Skin of body (tissue), 3 donors: ENCODE measurements at places on chromosomes 12 and 14.

- DNase-seq = no peak
Observed at GRCh38 chr14:53462931-53463778, 310.0 kb upstream of the DDHD1 start.

DNA sequence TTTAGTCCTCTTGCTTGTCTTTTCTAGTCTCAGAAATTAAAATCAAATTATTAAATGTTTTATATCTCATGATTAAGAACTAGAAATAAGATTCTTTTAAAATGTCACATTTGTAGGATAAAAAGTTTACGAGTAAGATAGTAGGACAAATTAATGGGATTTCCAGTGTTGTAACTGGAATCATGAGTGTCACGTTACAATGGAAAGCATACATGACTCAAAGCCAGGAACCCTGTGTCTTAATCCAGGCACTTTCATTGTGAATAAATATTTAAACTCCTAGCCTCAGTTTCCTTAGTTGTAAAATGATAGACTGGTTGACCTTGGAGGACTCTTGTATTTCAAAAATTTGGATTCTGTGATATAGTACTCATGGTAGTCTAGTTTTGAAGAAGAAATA is 84.9 kb downstream of the MIA2 start:
- no peak for DNase-seq

- no peak for DNase-seq
Observed at GRCh38 chr14:77638771-77639171, 22.3 kb upstream of the SPTLC2 start.

DNA sequence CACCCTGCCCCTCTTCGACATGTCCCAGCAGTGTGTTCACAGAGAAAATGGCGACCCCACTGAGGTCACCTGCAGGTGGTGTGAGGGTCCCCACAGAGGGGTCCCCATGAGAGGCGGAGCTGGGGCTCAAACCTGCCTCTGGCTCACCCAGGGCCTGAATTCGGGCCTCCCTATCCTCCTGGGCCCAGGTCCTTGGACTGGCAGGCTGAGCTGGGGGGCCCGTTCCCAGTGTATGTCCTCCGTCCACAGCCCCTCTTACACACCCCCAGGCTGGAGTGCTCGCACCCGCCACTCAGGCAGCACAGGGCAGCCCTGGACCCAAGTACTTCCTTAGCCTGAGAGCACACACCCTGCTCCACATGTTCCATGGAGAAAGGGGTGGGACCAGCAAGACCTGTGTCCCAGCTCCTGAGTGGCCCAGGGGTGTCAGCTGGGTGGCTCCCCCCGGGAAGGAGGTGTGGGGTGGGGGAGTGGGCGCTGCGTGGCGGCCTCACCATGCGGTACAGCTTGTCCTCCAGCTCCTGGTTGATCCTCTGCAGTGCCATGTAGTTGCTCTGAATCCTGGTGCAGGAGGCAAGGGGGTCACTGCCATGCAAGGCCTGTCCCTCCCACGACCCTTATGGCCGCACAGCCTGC is 42.6 kb downstream of the BEGAIN start:
- DNase-seq = no peak

- DNase-seq = no peak
Observed at GRCh38 chr14:36647417-36647823, 14.2 kb upstream of the PAX9 start.

GRCh38 chr12:56241424-56242303 is 11.8 kb downstream of the SLC39A5 start:
- no peak for DNase-seq

- DNase-seq = no peak
Observed at GRCh38 chr12:6938353-6939190, 5.0 kb upstream of the RNU7-1 start.
